ENCODE measurements at places on chromosomes 12 and 14.

- no peak for DNase-seq
Observed at GRCh38 chr14:75164809-75165208, 11.6 kb downstream of the TMED10 start.

GRCh38 chr12:58420503-58420902 lies 479.1 kb downstream of the ATP23 start:
- no peak for DNase-seq

- no peak for DNase-seq
Observed at GRCh38 chr12:102438827-102439210, 41.5 kb downstream of the IGF1 start.

DNA sequence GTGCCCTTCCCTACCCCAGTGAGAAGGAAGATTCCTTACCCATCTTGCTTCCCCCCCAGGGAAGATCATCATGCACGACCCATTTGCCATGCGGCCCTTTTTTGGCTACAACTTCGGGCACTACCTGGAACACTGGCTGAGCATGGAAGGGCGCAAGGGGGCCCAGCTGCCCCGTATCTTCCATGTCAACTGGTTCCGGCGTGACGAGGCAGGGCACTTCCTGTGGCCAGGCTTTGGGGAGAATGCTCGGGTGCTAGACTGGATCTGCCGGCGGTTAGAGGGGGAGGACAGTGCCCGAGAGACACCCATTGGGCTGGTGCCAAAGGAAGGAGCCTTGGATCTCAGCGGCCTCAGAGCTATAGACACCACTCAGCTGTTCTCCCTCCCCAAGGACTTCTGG lies 9.3 kb downstream of the PCK2 start:
- no peak for DNase-seq

DNA sequence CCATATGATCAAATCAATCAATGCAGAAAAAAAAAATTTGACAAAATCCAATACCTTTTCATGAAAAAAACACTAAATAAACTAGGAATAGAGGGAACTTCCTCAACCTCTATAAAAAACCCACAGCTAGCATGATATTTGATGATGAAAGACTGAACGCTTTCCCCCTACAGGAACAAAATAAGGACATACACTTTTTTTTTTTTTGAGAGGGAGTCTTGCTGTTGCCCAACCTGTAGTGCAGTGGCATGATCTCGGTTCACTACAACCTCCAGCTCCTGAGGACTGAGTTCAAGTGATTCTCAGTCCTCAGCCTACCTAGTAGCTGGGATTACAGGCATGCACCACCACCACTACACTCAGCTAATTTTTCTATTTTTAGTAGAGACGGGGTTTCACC lies 17.9 kb upstream of the CAMKK2 start:
- no peak for DNase-seq

GRCh38 chr14:68665792-68666204 lies 127.1 kb downstream of the ZFP36L1 start:
- DNase-seq, result no peak

DNA sequence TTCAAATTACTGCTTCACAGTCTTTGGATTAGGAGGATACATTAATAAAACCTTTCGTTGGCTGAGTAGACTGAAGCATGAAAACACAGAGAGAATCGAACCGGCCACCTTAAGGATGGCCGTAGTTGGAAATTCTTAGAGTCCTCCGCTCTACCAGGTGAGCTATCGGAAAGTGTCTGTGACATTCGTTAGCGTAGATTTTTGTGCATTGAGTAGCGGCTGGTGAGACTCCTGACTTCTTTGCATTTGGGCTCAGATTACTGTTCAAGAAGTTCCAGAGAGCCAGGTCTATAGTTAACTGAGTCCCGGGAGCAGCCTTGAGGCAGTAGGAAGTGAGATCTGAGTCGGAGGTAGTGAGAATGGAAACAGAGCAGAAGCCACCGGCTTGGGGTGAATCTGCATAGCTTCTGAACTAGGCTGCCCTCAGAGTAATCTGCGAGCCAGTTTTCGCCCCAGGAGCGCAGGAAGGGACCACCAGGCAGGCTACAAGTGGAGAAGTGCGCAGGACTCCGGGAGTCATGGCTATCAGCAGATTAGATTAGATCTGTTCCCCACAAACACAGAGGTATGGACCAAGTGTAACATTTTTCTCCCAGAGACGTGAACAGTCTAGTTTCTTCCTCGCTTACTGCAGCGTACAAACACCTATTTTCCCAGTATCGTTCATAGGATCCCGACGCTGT lies 11.0 kb downstream of the OR6S1 start:
- DNase-seq, result no peak

DNA sequence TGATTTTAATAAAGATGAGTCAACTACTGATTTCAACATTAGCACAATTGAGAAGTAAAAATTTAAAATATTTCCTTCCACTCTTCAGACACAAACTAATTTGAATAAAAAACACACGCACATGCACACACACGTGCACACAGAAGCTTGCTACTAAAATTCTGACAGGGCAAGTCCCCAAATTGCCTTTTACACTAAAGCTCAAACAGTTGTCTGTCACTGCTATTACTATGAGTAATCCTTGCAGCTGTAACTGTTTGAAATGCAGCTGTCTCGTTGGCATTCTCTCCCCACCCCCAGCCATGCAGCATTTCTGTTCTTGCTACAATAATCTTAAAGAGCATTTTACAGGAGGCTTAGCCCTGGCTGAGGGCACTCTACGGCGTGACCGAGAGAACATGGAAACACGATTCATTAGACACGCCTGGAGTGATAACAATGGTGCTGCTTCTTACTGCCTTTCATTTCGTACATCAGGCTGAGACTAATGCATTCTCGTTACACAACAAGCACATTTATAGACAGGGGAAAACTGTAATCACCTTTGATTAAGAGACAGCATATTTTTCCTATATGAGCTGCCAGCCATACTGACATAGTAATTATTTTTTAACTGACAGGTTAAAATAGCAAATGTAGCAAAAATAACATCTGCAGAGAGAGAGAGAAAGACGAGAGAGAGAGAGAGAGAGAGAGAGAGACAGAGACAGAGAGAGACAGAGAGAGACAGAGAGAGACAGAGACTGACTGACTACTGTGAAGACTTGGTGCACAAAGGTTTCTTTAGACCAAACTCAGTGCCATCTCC lies 153.8 kb downstream of the MED13L start:
- DNase-seq, result peak; percentile 6

DNA sequence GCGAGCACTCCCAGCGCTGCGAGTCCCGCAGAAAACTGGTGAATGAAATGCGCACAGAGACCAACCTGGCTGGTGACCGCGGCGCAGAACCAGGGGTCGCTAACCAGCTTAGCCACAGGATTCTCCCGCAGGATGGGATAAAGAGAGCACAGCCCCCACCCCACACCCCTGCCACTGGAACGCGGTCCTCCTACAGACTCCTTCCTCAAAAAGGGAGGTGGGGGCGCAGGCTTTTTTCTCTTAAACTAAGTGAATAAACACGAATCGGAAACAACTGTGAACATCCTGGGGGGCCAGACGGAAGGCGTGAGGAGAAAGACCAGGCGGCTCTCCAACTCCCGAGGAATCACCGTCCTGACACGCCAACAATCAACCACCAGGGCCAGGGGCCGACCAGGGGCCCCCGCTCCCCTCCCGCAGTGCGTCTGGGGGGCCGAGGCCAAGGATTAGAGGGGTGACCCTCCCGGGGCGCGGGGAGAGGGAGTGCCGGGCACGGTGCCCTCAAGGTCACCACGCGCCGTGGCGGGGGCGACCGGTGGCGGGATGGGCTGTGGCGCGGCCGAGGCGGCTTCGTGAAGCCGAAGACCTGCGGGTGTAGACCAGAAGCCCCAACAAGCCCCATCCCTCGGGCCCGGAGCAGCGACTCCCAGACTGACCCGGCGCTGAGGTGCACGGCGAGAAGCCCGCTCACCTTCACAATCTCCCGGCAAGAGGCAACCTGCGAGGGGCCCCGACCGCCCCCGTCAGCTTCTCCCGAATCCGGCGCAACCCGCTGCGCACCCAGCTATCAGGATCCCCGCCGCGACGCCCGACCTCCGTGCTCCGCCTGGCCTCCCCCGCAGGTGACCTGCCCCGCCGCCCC lies 704 bp downstream of the ATP2B1 start:
- DNase-seq, result peak; percentile 9

- DNase-seq, result no peak
Observed at GRCh38 chr12:30515351-30515750, 180.3 kb downstream of the IPO8 start.

- no peak for DNase-seq
Observed at GRCh38 chr12:123934016-123934620, 38.5 kb downstream of the CCDC92 start.

- no peak for DNase-seq
Observed at GRCh38 chr12:89350630-89351488, 1.4 kb downstream of the DUSP6 start.

- DNase-seq, result no peak
Observed at GRCh38 chr14:21091821-21092272, 6.6 kb downstream of the ZNF219 start.

- DNase-seq, result no peak
Observed at GRCh38 chr12:105223352-105223845, 12.6 kb downstream of the APPL2 start.

- DNase-seq, result no peak
Observed at GRCh38 chr14:78173346-78174035, 3.3 kb downstream of the NRXN3 start.

DNA sequence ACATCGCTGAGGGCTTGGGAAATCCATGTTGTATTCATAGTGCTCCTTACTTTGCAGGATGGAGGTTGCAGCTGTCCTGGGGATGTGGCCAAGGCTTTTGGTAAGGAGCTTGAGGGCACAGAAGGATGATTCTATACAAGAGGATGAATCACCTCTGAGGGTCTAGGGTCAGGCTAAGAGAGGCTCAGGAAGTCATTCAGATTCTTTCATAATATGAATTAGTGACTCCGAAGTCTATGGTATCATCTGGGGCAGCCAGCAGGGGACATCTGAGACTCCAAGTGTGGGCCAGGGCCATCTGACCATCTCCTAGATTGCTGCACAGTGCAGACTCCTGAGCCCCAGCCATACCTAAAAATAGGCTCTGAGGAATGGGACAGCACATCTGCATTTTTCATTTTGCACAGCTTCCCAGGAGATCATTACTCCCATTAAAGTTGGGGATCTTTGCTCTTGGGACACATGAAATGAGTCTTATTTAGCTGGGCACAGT lies 4.8 kb downstream of the GMPR2 start:
- DNase-seq, result no peak

- DNase-seq, result no peak
Observed at GRCh38 chr14:35534873-35535482, 1.0 kb downstream of the INSM2 start.

- no peak for DNase-seq
Observed at GRCh38 chr14:43786066-43786762, 720.9 kb downstream of the FSCB start.

DNA sequence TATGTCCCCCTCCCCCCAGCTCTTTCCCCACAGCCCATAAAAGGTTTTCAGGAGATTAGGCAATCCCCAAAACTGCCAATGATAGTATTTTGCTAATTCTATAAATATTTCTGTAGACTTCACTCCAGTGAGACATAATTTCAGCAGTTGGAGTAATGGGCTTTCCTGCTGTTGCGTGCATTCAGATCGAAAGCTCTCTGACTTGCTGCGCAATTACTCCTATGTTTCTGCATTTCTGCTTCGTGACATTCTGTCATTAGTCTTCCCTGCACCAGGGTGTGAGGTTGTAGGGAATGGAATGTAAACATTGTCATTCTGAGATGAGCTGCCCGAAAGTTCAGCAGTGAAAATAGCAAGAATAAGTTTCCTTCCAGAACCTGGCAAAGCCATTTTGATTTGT lies 58.2 kb downstream of the SAMD4A start:
- DNase-seq, result no peak

GRCh38 chr12:14410177-14410576 lies 44.7 kb downstream of the ATF7IP start:
- no peak for DNase-seq

DNA sequence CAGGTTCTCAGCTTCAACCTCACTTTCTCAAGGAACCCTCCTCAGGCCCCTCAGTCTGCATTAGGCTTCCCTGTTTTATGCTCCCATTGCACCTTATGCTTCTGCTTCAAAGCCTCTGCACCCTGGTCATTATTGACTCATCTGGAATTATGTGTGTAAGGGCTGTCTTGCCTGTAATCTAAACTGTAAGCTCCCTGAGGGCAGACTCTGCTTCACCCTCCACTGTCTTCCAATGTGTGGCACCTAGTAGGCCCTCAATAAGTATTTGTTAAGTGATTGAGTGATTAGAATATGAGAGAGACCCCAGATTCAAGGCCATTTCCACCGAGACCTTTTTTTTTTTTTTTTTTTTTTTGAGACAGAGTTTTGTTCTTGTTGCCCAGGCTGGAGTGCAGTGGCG lies 79.1 kb downstream of the VCPKMT start:
- no peak for DNase-seq

- DNase-seq, result no peak
Observed at GRCh38 chr14:73696466-73697400, 17.5 kb downstream of the PNMA1 start.

DNA sequence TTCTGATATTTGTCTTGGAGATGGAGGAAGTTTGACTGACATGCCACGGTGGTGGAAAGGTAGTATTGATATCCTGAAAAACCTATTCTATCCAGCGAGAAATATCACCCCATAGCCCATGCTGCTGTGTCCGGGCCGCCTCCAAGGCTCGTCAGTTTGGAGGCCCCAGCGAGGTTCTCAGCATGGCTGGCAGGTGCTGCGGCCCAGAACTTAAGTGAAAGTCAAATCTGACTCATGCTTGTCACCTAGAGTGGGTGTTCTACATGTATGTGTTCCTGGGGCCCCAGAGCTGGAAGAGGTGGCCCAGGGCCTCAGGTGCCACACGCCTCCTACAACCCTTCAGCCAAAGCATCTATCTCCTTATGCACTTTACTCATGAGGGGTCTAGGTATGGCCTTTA lies 92.9 kb downstream of the GCH1 start:
- no peak for DNase-seq

DNA sequence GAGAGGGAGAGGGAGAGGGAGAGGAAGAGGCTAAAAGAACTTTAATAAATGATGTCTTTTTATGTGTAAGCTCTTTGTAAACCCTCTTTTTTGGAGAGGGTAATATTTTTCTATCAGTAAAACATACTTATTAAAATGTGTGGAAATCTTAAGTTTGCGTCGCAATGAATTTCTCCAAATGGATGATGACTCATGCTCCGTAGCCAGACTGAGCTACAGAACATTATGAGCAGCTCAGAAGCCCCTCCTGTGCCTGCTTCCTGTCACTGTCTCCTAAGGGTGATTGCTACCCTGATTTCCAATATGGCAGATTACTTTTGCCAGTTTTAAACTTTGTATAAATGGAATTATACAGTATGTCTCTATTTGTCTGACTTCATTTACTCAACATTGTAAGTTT lies 13.0 kb upstream of the PYGL start:
- DNase-seq, result no peak

DNA sequence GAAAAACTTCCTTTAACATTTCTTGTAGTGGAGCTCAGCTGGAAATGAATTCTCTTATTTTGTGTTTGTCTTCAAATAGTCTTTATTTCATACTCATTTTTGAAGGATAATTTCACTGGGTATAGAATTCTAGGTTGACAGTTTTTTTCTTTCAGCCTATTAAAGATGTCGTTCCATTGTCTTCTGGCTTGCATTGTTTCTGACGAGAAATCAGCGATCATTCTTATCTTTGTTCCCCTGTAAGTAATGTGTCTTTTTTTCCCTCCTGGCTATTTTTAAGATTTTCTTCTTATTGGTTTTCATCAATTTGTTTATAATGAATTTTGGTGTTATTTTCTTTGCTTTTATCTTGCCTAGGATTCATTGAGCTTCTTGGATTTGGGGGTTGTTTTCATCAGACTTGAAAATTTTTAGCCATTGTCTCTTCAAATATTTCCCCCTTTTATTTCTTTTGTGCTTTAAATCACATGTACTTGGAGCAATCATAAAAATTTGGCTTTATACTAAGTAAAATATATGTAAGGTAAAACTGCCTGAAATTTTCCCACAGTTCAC lies 89.4 kb downstream of the UNC79 start:
- DNase-seq, result no peak
